ENCODE measurements at places on chromosomes 16 and 17.

- DNase-seq, result no peak
Measured at GRCh38 chr16:53713403-53714204, 9.6 kb downstream of the FTO start.

DNA sequence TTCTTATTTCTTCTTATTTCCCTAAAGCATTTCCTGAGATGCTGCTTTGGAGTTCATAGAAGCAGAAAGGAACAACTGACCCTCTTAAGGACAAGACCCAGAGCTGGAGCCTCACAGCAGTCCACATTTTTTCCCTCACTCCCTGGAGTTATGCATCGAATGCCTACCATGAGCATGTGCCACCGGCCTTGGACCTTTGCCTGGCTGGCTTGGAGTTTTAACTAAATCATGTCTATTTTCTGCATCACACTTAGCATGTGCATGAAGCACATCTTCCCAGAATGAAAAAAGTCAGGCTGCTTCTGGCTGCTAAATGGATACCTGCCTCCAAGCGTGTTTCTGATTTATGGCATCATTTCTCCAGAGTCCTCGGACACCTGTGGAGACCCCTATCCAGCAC is 104.5 kb downstream of the SPACA3 start:
- DNase-seq, result no peak

GRCh38 chr17:67285360-67285759 is 40.4 kb upstream of the HELZ start:
- DNase-seq, result no peak

- DNase-seq, result no peak
Measured at GRCh38 chr17:7039832-7040231, 4.0 kb downstream of the SLC16A13 start.

DNA sequence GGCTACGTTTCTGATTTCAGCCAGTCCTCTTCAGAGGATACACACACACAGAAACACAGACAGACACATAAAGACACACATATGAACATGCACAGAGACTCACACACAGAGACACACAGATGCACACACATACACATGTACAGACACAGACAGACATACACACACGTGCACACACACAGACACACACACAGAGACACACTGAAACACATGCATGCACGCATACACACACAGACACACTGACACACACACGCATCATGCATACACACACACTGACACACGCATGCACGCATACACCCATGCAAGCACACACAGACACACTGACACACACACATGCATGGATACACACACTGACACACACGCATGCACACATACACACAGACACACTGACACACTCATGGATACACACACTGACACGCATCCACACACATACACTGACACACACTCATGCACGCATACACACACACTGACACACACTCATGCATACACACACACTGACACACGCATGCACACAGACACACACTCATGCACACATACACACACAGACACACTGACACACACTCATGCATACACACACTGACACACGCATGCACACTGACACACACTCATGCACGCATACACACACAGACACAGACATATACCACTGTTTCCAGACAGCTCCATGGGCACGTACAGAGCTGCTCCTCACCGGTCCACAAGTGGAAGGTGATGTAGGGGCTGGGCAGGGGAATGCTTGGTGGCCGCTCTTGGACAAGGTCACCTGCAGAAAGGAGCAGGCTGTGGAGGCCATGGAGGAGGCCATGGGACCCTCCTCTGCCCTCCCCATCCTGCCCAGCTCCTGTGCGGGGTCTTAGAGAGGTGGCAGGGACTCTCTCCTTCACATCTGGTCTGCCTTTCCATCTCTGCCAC is 30.1 kb upstream of the MFSD6L start:
- no peak for DNase-seq

DNA sequence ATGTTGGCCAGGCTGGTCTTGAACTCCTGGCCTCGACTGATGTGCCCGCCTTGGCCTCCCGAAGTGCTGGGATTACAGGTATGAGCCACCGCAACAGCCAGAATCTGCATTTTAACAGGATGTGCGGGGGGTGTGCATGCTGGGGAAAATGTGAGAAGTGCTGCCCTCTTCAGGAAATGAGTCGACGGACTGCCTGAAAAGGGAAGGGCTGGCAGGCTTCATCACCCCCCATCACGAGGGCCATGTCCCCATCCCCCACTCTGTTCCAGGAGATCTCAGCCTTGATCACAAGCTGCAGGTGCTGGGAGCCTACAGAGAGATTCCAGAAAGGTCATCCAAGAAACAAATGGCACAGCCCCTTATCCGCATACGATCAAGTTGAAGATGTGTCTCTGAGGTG is 195.3 kb upstream of the RPL38 start:
- peak; percentile 65 for DNase-seq

GRCh38 chr17:73255671-73256181 is 6.0 kb downstream of the CPSF4L start:
- peak; percentile 85 for DNase-seq

DNA sequence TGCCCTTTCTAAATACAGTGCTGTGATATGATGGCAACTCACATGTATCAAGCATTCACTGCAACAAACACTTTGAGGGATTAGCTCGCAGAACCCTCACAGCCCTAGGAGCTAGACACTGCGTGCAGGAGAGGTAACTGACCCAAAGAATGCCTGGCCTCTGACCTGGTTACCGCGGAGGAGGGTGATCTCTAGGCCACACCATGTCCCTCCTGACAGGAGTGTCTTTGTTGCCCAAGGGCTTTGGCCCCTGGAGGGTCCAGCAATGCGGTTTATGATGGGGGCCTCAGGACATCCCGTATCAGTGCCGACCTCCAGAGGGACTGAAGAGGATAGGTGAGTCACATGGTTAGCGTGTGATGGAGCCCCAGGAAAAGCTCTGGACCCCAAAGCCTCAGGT is 130.6 kb downstream of the MGAT5B start:
- DNase-seq, result no peak

DNA sequence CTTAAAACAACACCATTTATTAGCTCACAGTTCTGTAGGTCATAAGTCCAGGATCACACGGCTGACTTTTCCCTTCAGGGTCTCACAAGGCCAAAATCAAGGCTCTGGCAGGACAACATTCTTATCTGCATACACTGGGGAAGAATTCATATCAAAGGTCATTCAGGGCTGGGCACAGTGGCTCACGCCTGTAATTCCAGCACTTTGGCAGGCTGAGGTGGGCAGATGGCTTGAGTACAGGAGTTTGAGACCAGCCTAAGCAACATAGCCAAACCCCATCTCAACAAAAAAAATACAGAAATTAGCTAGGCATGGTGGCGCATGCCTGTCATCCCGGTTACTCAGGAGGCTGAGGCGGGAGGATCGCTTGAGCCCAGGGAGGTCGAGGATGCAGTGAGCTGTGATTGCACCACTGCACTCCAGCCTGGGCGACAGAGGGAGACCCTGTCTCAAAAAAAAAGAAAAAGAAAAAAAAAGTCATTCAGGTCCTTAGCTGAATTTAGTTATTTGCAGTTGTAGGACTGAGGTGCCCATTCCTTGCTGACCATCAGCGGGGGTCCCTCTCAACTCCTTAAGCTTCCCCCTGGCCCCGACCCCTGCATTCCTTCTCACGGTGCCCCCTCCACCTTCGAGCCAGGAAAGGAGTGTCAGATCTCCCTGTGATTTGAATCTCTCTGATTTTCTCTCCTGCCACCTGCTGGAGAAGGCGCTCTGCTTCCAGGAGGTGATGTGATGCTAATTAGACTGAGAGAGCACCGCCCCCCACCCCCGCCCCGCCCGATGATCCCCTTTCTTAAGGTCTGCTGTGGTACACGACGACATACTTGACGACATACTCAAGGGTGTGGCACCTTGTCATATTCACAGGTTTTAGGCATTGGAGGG is 91.8 kb upstream of the CLEC18A start:
- no peak for DNase-seq

DNA sequence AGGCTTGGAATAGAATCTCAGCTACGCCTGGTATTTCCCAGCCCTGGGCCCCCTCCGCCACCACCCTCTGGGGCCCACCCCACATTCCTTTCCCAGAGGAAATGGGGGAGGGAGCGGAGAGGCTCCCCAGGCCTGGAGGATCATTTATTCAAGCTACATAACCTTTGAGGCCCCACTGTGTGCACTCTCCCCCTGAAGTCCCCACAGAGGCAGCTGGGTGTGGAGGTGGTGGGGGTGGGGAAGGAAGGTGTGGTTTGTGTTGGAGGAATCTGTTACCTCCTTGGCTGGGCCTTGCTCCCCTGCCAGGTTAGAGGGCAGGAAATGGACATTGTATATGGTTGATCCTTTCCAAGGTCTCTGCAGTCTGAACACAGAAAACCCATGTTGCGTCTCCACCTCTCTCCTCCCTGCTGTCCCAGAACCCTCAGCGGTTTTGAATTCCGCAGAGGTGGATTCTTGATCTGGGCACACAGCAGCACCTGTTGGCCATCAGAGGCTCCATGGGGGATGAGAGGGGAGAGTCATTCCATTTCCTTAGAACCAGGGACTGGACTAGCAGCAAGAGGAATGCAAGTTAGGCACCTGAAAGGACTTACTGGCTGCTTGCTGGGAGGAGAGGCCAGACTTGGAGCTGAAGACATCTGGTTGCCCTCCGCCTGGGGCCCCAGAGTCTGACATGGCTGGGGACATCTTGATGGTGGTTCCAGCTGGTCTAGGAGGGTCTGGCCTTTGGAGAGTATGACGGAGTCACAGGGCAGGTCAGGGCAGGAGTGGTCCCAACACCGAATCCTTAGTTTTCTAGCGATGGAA is 23.0 kb downstream of the ARHGAP23 start:
- no peak for DNase-seq

DNA sequence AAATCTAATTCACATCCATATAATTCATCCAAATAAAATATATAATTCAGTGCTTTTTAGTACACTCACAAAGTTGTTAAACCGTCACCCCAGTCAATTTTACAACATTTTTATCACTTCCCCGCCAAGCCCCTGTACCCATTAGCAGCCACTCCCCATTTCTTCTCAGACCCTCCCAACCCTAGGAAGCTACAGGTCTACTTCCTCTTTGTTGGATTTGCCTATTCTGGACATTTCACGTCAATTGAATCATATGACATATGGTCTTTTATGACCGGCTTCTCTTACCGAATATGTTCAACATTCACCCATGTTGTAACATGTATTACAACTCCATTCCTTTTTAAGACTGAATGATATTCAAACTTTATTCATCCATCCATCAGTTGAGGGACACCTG is 19.9 kb upstream of the MLKL start:
- DNase-seq, result no peak

GRCh38 chr17:42127414-42127813 is 4.8 kb downstream of the HSPB9 start:
- no peak for DNase-seq

DNA sequence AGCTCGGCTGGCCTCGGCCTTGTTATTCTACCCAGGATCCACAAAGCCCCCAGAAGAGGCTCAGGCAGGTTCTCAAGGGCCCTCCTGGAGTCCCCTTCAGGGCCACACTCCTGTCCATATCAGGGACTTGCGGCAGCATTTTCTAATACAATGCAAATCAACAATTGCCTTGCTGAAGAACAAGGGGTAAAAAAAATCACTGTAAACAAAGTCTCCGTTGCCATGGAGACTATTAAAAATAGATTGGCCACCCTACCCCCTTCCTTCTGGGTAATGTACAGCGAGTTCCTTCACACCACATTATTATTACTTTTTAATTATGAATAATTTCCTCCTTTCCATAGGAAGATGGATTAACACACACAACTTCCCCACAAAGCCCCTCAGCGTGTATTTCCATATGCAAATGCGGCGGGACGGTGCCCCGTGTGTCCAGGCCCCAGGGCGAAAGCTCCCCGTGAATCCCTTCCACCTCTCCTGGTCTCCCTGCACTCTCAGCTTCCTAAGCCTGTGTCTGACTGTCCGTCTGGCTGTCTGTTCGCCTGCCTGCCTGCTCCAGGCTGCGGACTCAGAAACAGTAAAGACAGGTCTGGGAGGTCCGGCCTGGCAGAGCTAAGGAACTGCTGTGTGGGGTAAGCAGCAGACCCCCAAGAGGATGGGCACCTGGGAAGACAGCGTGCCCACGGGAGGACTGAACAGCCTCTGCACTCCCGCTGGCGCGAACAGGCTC is 196.6 kb downstream of the RBFOX3 start:
- no peak for DNase-seq

GRCh38 chr17:41801374-41802271 is 10.1 kb downstream of the P3H4 start:
- DNase-seq, result peak; percentile 90

DNA sequence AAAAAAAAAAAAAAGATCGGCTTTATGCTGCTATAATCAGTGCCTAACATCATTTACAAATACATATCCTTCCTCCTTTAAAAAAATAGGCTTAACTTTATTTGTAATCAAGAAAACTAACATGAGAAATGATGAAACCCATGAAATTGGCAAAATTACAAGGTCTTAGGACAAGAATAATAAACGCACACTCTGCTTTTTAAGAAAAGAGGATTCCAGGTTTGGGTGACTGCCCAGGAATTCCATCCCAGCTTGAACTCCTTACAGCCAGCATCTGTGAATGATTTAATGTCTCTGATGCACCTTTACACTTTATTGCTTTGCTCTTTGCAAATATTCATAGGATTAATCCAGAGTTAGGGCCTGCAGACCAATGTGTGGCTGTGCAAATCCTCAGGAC is 196.0 kb downstream of the CBLN1 start:
- DNase-seq, result no peak

GRCh38 chr17:1643999-1644492 is 1.5 kb downstream of the SCARF1 start:
- no peak for DNase-seq

DNA sequence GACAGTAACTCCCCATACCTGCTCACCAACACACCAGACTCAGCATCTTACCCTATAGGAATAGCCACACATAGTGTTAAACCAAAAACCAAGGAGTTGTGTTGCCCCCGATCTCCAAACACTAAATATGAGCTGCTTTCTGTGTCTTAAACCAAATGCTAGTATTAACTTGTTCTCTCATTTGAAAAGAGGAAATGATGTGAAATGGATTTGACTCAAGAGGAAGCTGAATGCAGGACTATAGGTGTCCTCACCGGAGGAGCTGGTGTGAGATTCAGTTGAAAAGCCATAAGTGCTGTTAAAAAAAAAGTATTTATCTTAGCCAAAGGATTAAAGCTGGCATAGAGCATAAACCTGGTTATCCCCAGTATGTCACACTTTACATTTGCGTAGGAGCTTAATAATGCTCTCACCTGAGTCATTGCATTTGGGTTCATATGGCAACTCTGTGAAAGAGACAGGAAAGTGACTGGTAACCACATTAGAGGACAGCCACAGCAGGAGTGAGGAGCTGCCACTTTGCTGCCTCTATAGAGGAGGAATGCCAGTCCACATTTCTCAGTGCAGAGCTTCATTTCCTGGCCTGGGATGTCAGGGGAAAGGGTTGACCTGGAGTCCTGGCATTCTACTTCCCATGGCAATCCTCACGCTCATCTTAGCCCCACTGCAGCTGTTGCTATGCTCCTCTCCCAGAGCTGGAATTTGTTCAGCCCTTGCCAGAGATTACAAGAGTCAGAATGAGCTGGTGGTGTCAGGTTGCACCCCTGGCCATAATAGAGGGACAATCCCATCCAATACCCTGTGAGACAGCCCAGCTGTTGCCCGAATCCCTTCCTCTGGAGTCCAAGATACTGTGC is 143.3 kb upstream of the ANKFN1 start:
- DNase-seq, result no peak

GRCh38 chr17:9144502-9145249 is 123.4 kb downstream of the NTN1 start:
- no peak for DNase-seq

Measured in activated effector memory CD4-positive, alpha-beta T cell treated with anti-CD3 and anti-CD28 coated beads, Interleukin-2, amount 50 U/mL, for 16 hours (primary cell).